Trophoblast cell (in vitro differentiated cells and primary cell): ENCODE measurements at places on chromosomes 11 and 22.

DNA sequence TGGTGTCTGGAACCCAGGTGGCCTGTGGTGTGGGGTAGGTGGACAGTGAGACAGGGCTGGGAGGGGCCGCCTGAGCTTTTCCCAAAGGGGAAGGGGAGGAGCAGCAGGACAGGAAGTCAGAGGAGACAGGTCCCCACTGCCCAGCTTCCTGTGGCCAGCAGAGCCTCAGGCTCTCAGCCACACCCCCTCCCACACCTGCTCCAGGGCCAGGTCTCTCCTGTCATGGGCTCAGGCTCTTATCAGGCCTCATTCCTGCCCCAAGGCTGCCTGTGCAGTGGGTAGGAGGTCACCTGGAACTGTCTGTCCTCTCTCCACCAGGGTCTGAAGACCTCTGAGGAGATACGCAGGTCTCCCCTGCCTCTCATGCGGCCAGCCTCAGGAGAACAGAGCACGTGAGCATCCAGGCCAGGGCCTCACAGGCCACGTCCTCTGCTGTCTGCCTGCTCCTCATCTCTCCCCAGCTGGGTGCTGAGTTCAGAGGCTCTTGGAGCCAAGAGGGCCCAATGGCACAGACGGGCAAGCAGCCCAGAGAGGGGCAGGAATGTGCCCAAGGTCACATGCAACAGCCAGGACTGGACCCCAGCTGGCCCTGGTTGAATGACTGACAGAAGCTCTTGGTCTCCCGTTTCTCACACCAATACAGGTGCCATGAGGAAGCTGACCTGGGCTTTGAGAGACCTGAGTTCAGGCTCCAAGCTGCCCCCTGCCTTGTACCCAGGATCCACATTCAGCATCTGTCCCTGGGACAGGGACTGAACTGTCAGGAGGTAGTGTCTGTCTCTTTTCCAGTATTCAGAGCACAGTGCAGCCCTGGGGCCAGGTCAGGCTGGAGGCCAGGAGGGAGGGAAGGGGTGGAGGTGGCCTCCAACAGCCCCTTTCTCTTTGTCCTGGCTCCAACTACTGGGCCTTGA lies 16.7 kb downstream of the STARD10 start:
- peaks cover 4% of the 10 kb centered on the region for H3K36me3 ChIP-seq
- DNase-seq: peak; percentile 94
- peaks cover 71% of the 10 kb centered on the region for H3K4me1 ChIP-seq
- H3K4me3 ChIP-seq: no peak overlapping the region

- no peak overlapping the region for H3K4me3 ChIP-seq
- H3K4me1 ChIP-seq: no peaks in the 10 kb centered on the region
- H3K27me3 ChIP-seq: no peaks in the 10 kb centered on the region
These were observed 11.3 kb downstream of the MYO18B start for GRCh38 chr22:25753252-25753651.

DNA sequence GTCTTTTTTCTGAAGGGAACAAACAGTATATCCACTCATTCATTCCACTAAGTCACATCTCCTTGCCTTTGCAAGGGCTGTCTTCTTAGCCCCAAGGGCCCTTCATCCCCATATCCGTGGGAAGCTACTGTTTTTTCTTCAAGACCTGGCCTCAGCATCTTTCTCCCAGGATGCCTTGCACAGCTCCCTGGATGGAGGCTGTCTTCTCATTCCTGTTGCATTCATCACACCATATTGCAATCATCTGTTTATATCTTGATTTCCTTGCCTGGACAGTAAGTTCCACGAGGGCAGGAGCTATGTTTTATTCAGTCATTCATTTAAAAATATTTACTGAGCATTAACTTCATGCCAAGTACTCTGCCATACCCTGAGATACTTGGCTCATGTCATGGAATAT lies 29.3 kb upstream of the NECTIN1 start:
- no peak overlapping the region for H3K4me3 ChIP-seq
- DNase-seq: no peak
- H3K4me1 ChIP-seq: peaks cover 6% of the 10 kb centered on the region

DNA sequence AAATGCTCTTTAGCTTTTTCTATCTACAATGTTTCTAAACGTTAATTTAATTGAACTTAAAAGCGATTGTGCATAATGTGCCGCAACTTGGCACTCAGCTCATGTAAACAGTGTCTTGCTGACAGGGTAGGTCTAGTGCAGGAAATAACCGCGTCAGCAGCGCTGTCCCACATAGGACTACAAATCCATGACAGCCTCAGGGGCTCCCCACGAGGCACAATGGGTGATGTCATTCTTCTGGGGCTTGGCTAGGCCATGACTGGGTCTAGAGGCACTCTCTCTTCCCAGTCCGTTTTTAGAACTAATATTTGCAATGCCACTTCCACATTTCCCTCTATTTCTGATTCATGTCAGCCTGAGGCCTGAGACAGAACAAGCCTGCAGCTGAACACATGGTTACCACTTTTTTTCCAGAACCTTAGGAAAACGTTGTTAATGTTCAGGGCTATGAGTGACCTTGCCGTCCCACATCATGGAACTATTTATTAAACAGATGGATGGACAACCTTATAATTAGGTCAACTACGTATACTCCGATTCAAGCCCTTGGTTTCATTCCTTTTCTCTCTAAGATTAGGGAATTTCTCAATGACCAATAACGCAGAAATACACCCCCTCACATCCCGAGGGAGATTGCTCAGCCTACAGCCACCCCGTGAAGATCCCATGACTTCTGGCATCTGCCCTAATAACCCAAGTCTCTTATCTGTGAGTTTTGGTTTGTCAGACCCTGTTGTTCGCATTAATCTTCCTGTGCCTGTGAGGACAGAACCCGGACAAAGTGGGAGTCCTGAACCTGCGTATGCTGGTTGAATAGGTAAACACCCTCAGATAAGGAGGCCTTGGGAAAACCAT lies 19.4 kb upstream of the SNX32 start:
- DNase-seq: peak; percentile 74
- peaks cover 2% of the 10 kb centered on the region for H3K4me1 ChIP-seq
- H3K27ac ChIP-seq: peak overlapping the region; percentile 80
- no peaks in the 10 kb centered on the region for H3K36me3 ChIP-seq
- H3K4me3 ChIP-seq: no peak overlapping the region

GRCh38 chr11:83057721-83058120 lies 14.0 kb downstream of the RAB30 start:
- H3K27me3 ChIP-seq: no peaks in the 10 kb centered on the region
- no peak overlapping the region for H3K4me3 ChIP-seq
- no peaks in the 10 kb centered on the region for H3K4me1 ChIP-seq

DNA sequence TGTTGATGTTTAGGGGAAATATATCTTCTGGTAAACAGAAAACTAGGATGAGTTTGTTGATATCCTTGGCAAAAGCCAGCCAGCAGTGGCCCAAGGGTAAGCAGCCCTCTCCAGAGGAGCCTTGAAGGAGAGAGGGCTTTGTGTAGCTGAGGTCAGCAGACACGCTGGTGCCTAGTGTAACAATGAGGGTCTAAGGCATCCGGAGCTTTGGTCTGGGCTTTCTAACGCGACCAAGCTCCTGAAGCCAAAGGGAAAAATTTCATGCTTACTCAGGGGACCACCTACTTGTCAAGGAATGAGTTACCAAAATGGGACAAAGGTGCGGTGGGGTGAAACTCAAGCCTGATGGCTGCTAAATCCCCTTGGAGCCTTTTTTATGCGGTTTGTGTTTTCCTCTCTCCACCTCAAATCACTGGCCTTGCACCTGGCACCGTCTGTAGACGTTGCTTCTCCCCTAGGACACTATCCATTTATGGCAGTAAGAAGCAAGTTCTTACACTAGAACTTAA lies 134.9 kb downstream of the DBX1 start:
- peaks cover 40% of the 10 kb centered on the region for H3K4me1 ChIP-seq
- no peaks in the 10 kb centered on the region for H3K27me3 ChIP-seq
- no peak overlapping the region for H3K4me3 ChIP-seq
- DNase-seq: no peak
- peak overlapping the region; percentile 94 for H3K27ac ChIP-seq

DNA sequence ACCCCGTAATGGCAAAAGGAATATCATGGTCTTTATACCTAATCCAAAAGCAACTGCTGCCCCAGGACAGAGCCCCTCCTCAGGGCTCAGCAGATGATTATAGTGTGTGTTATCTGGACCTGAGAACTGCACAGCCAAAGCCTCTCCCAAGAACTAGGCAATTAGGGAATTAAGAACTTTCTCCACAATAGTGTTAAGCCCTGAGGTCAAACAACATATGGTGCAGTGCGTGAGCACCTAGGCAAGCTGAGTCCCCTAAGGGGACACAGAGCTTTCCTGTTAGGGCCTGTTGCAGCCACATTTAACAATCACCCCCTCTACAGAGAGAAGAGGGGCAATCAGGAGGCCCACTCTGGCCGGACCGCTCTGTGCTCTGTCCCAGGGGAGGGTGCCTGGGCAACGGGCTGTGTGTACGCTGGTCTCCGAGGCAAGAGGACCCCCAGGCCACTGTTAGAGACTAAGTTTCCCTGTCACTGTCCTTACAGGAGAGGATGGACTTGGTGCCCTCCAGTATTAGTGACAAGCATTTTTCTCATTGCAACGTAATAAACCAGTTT lies 1.4 kb upstream of the KCNJ5 start:
- H3K4me1 ChIP-seq: peaks cover 25% of the 10 kb centered on the region
- no peak overlapping the region for H3K4me3 ChIP-seq
- no peak for DNase-seq
- H3K27me3 ChIP-seq: peaks cover 26% of the 10 kb centered on the region

GRCh38 chr11:115767047-115767802 lies 263.0 kb upstream of the CADM1 start:
- H3K36me3 ChIP-seq: no peaks in the 10 kb centered on the region
- H3K27ac ChIP-seq: no peak overlapping the region
- H3K4me3 ChIP-seq: no peak overlapping the region
- DNase-seq: no peak

DNA sequence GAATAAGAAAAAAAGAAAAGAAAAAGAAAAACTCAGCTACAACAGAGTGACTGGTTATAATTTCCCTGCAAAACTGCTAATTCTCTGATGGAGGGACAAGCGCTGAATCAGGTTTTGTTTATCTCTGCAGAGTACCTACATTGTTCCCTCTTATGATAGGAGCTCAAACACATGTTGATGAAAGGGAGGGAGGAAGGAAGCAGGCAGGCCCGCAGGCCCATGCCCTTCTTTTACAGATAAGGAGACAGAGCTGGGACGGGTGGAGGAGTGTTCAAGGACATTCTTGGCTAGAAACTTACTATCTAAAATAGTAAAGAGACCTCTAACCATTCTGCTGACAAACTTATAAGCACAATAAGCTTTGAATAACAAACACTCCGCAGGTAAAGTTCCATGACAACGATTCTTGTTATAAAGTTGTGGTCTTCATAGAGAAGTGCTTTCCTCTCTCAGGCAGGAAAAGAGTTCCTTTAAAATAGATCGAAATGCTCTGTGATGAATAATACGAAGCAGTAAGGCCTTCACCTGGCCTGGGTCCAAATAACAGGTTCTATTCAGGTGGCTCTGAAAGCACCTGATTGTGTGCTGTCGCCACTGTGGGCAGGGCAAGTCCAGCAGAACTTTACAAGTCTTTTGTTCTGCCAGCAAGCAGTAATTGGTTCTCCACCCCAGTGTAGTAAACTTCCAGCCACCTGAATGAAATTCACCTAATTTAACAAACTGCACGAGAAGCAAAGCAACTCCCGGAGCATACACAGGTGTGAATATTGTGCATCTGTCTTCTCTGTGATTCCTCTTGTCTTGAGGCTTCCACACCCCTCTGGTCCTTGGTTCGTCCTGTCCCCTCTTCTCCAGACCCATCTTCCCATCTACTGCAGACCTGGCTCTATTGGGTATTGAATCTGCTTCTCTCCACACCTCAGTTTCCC lies 15.3 kb upstream of the MICAL2 start:
- no peaks in the 10 kb centered on the region for H3K36me3 ChIP-seq
- H3K27ac ChIP-seq: no peak overlapping the region
- peaks cover 6% of the 10 kb centered on the region for H3K4me1 ChIP-seq
- no peak overlapping the region for H3K4me3 ChIP-seq
- no peaks in the 10 kb centered on the region for H3K27me3 ChIP-seq

GRCh38 chr11:122330279-122330965 lies 214.4 kb upstream of the BLID start:
- H3K4me1 ChIP-seq: no peaks in the 10 kb centered on the region
- H3K4me3 ChIP-seq: no peak overlapping the region
- H3K36me3 ChIP-seq: no peaks in the 10 kb centered on the region
- no peaks in the 10 kb centered on the region for H3K27me3 ChIP-seq
- H3K27ac ChIP-seq: no peak overlapping the region
- no peak for DNase-seq

DNA sequence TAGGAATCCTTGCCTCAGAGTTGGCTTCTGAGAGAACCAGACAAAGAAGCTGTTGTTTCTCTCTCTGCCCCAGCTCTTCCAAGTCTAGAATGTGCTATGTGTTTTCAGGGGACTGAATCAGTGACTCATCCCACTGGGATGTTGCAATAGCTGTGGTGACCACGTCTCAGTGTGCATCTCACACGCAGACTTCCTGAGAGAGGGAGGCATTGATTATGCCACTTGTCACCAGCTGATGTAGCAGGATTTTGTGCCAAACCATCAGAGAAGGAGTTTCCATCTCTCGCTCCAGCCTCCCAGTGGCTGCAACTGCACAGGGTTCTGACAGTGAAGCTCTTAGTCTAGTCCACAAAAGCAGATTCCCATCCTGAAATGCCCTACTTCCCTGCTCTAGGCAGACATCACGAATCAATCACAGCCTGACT lies 455.8 kb downstream of the MIAT start:
- H3K36me3 ChIP-seq: no peaks in the 10 kb centered on the region
- peaks cover 17% of the 10 kb centered on the region for H3K4me1 ChIP-seq
- no peaks in the 10 kb centered on the region for H3K27me3 ChIP-seq
- DNase-seq: no peak
- no peak overlapping the region for H3K27ac ChIP-seq

- H3K4me3 ChIP-seq: no peak overlapping the region
- H3K4me1 ChIP-seq: no peaks in the 10 kb centered on the region
- H3K36me3 ChIP-seq: peaks cover 2% of the 10 kb centered on the region
- no peak for DNase-seq
- no peak overlapping the region for H3K27ac ChIP-seq
These were observed 18.0 kb downstream of the FAM227A start for GRCh38 chr22:38638216-38638615.
